Kidney capillary endothelial cell (primary cell): ENCODE measurements at places on chromosomes 5 and 9.
A peak's percentile ranks its signal among the peaks of the same experiment; 100 is the strongest.

- DNase-seq: peak; percentile 77
These were observed 10.5 kb downstream of the OR1K1 start for GRCh38 chr9:122810306-122810946.

DNA sequence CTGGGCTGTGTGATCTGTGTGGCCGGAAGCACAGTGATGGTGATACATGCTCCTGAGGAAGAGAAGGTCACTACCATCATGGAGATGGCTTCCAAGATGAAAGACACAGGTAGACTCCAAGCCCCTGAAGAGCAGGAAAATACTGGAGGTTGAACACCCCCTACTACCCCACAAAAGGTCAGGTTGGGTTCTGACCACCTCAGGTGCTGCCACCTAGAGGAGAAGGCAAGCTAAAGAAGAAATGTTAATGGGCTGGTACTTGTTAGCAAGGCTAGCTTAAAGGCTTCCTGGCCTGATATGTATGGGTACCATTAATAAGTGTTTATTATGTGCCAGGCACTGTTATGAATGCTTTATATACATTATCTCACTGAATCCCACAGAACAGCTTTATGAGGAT, 11.7 kb downstream of the NIPAL4 start:
- DNase-seq: no peak

GRCh38 chr5:168734620-168735300, 155.6 kb upstream of the PANK3 start:
- DNase-seq: no peak

DNA sequence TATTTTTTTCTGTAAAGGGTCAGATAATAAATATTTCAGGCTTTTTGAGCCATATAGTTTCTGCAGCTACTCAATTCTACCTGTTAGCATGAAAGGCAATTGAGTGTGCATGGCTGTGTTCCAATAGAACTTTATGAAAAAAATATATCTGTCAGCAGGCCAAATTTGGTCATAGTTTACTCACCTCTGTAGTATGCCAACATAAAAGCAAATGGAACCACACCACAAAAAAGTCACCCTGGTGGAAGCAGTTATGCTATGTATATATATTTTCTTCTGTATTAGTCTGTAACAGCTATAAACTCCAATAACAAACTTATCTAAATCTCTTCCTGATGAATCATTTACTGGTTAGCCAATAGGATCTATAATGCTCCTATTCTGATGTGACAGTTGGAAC, 3.4 kb downstream of the SLC38A9 start:
- DNase-seq: no peak

- no peak for DNase-seq
These were observed 34.5 kb upstream of the ZNF366 start for GRCh38 chr5:72541501-72542225.

- no peak for DNase-seq
These were observed 26.0 kb downstream of the RLN2 start for GRCh38 chr9:5278486-5278885.

DNA sequence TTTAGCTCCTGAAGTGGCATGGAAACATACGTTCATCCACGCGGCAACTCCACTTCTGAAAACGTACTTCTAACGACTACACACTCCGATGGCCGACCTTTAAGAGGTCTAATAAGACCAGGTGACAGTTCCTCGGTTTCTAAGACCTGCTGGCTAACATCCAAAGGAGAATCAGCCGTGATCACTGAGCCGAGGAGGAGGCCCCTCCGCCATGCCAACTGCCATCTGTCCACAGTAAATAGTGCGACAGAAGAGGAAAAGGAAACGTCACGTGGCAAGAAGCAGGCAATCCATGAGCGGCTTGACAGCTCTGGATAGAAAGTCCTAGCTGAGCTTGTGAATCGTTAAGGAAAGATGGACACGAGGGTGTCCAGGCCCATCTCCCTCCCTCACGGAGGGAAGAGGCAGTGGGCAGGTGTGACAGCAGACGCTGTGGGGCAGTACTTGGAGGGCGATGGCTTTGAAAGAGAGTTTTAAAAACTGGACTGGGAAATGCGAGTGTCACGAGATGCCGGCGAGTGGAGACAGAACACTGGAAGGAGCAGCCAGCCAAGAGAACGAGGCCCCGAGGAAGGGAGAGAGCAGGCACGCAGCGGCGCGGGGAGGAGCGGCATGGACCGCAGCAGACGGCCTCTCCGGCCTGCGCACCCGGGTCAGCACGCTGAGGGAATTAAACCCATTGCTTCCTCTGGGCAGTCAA, 66.7 kb upstream of the TBC1D9B start:
- DNase-seq: no peak

GRCh38 chr9:123868002-123868401, 61.9 kb downstream of the DENND1A start:
- DNase-seq: no peak

GRCh38 chr5:43609752-43610151, 6.8 kb downstream of the NNT start:
- no peak for DNase-seq

DNA sequence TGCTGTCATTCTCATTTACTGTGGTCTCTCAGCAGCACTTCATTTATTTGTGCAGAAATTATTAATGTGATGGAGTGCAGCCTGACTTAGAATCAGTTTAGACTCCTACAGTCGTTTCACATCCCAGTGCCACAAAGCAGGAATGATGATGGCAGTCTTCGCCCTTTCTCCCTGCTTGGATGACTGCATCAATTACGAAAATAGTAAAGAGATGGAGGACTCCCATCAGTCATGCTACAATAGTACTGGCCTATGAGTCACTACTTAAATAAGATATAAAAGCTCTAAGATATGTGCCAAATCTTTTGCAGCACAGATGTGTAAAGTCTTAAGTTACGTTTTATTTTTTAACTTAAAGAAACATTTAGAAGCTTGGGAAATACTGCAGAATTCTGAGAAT, 263.9 kb downstream of the CHSY3 start:
- DNase-seq: no peak

- DNase-seq: peak; percentile 49
These were observed 32.7 kb upstream of the SPARC start for GRCh38 chr5:151719228-151720000.

DNA sequence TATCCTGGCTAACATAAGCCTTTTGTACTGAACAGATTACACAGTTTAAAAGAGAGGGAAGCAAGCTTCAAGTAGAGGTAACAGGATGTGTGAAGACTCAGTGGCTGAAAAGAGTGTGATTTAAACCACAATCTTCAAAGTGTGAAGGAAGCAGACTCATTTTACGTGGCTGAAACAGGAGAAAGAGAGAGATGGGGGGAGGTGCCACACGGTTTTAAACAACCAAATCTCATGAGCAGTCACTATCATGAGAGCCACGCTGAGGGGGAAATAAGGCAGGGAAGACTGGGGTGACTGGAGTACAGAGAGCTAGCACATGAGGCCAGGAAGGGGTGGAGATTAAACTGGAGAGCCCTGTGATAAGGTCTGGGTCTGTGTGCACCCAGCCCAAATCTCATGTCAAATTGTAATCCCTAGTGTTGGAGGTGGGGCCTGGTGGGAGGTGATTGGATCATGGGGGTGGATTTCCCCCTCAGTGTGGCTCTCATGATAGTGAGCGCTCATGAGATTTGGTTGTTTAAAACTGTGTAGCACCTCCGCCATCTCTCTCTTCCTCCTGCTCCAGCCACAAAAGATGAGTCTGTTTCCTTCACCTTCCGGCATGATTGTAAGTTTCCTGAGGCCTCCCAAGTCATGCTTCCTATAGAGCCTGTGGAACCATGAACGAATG, 318.6 kb upstream of the CD180 start:
- DNase-seq: no peak

- no peak for DNase-seq
These were observed 23.2 kb upstream of the LVRN start for GRCh38 chr5:115939059-115939458.
